Activated CD4-positive, alpha-beta T cell treated with anti-CD3 and anti-CD28 coated beads, Interleukin-2, Interleukin-4, amounts not matched to agents 100 ng/mL and 50 ng/mL, durations not matched to agents 16 hours and 8 hours (primary cell): ENCODE measurements at places on chromosomes 5 and 9.

DNA sequence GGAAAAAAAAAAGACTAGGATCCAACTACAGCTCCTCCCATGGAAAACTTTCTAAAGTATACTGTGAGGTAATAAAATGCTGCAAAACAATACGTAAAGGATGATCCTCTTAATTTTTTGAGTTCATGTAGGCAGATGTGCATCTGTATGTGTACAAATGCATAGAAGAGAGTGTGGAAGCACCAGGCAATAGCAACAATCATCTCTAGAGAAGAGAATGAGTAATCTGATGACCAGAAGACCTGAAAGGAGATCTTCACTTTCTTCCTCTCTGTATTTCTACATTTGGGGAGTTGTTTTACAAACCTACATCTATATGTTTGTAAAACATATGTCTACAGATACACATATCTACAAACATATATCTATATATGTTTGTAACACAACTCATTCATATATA, 29.3 kb upstream of the SPDL1 start:
- DNase-seq = no peak

DNA sequence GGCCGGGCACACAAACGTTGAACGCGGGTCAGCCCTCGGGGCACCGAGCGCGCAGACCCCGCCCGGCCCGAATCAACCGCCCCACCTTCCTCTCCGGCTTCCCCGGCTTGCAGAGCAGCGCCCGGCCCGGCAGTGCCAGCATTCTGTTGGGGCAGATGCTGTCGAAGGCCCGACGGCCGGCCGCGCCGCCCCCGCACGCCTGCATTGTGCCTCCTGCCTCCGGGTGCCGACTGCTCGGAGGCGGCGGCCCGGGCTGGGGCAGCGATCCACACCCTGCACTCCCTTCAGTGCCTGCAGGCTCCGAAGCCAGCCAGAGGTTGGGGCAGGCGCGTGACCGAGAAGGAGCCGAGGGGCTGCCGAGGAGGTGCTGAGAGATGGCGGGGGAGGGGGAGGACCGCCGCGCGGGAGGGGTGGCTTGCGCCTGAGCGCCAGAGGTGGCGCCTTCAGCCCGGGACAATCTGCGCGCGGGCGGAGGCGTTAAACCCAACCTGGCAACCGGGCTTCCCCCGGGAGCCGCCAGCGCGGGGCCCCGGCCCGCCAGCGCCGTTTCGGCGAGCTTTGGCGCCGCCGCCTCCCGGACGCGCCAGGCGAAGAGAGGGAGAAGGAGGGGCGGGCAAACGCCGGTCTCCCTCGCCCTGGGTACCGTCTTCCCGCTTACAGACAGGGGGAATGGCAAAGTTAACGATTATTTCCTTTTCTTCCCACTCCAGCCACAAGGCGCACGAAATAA, at the start of gene MCIDAS:
Gene MCIDAS, minus strand, starts transcription at position 382 of the 730 bp plus-strand sequence. Its CDS starts 177 bp downstream, at position 205.
- DNase-seq = peak; percentile 52

GRCh38 chr9:123401879-123402513, 46.0 kb downstream of the CRB2 start:
- DNase-seq = peak; percentile 14

GRCh38 chr5:36623832-36624231, 17.4 kb downstream of the SLC1A3 start:
- no peak for DNase-seq

- peak; percentile 80 for DNase-seq
Measured at GRCh38 chr5:119341452-119342349, 14.1 kb upstream of the TNFAIP8 start.

GRCh38 chr9:18606846-18607245, 132.9 kb downstream of the ADAMTSL1 start:
- no peak for DNase-seq

GRCh38 chr5:76724871-76725270, 8.9 kb downstream of the F2R start:
- DNase-seq = no peak

GRCh38 chr9:118957585-118957984, 411.6 kb downstream of the BRINP1 start:
- DNase-seq = no peak

DNA sequence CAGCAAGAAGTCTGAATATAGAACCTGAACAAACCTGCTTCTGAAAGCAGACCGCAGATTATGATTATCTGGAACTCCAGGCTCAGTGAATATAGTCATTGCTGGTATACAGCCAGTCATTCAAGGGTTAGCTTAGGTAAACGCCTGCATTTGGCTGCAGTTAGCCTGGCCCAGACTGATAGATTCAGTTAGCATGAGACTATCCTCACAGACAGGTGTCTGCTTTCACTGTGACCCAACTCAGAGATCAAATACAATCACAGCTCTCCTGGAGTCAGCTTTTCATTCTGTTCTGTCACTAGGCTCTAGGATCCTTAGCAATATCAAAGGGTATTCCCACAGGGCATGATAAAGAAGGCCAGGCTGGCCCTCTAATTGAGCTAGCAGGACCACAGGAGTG, 138.6 kb upstream of the PLCXD3 start:
- no peak for DNase-seq

- DNase-seq = no peak
Measured at GRCh38 chr5:56564541-56565282, 250.6 kb upstream of the MAP3K1 start.

- no peak for DNase-seq
Measured at GRCh38 chr5:170552621-170553115, 48.8 kb downstream of the KCNIP1 start.

DNA sequence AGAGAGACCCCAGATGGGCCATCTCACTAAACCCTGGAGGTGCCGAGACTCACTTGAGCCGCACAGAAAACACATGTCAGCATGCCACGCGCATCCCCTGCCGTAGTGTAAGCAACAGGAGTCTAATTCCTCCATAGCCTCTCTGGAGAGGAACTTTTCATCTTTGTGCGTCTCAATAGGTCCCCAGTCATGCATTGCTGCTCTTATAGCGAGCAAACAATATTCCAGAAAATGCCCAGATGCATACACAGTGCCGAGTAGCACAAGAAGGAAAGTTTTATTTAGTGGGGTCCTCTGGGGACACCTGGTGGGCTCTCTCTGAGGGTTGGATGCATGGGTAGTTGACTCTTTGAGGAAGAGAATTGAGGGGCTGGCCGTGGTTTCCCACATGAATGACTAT, 97.9 kb upstream of the DAP start:
- no peak for DNase-seq

DNA sequence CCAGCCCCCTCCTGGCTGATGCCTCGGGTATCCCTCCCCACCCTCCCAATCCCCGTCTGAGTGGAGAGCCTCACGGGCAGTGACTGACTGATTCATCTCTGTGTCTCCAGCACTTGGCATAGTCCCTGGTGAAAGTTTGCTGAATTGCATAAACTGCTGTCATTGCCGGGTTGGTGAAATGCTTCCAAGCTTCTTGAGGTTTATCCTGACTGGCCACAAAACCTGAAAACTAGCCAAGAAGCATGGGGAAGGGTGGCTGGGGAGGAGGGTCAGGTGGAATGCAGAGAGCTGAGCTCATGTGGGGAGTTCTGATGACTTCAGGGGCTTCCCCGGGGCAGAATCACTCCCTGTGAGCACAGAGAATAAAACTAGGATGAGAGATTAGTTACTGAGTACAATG, 56.9 kb upstream of the GGTA1 start:
- DNase-seq = no peak

GRCh38 chr9:81562231-81563019, 126.9 kb downstream of the TLE1 start:
- DNase-seq = no peak

DNA sequence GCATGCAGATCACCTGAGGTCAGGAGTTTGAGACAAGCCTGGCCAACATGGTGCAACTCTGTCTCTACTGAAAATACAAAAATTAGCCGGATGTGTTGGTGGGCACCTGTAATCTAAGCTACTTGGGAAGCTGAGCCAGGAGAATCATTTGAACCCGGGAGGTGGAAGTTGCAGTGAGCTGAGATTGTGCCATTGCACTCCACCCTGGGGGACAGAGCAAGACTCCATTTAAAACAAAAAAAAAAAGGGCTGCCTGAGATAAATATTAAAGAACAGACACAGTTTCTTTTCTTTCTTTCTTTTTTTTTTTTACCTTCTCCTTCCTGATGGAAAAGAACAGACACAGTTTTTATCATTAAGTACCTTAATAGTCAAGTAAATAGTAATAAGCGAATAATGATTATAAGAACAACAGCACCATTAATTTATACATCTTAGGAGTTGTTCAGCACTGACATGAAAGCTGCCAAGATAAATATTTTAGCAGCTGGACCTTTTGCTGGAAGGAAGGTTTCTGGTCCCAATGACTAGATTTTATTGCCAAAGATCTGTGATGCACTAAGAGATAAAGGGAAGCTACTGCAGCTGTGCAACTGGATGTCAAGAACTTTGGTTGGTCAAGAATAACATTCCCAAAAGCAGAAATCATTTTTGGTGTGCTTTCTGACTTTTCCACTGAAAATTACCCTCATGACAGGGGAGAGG, 7.0 kb downstream of the CENPP start:
- no peak for DNase-seq

DNA sequence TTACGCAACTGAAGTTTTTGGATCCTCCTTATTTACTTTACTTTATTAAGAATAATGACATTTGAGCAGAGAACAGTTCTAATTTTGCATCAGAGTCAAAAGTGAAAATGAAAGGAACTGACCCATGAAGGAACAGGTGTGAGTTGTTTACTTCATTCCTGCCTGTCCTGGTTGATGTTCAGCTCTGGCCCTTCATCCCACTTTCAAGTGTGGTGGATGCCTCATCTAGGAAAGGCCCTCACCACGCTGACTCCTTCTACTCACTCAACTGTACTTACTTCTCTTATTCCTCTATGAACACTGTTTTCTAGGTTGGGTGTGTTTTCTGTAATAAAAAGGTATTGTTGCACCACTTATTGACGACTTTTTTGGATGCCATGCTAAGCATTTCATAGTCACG, 61.8 kb upstream of the PLEKHG4B start:
- no peak for DNase-seq

DNA sequence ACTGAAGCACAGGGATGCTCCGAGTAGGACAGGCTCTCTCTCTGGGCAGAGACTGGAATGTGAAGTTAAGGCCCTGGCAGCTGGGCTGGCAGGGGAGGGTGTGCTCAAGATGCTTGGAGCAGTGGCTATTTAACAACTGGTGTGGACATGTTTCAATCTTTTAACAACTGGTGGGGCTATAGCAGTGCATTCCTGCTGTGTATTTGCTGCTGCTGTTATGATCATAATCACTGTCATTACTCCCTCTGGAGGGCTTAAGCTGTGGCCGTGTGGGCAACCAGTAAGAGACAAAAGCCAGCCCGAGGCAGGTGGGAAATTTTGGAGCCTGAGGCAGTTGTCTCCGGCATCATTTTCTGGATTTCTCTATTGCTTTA, 33.3 kb upstream of the PTGS1 start:
- DNase-seq = no peak

DNA sequence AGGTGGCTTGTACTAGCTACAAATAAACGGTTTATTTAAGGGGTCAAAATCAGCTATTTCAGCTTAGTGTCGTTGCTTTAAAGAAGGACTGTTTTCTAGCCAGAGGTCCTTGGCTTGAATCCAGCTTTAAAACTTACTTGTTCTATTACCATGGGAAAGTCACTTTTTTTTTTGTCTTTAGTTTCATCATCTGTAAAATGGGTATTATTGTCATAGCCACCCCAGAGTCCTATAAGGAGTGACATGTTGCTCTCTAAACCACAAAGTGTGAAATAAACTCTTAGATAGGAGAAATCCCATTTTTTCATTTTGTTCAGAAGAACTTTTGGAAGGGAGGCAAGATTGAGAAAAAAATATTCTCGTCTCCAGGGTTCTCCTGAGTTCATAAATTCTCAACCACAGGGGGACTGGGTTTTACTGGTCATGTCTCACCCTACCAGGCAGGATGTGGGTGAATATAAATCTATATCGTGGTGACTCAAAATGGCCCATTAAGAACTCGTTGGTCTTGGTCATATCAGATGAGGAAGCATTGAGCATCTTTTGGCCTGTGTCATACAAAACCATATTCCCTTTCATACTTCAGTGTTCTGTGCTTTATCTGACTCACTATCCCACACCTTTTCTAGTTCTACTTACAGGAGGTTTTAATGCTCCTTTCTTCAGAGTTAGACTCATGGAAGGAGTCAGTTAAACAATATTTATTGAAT, 202.7 kb upstream of the NR3C1 start:
- peak; percentile 91 for DNase-seq

DNA sequence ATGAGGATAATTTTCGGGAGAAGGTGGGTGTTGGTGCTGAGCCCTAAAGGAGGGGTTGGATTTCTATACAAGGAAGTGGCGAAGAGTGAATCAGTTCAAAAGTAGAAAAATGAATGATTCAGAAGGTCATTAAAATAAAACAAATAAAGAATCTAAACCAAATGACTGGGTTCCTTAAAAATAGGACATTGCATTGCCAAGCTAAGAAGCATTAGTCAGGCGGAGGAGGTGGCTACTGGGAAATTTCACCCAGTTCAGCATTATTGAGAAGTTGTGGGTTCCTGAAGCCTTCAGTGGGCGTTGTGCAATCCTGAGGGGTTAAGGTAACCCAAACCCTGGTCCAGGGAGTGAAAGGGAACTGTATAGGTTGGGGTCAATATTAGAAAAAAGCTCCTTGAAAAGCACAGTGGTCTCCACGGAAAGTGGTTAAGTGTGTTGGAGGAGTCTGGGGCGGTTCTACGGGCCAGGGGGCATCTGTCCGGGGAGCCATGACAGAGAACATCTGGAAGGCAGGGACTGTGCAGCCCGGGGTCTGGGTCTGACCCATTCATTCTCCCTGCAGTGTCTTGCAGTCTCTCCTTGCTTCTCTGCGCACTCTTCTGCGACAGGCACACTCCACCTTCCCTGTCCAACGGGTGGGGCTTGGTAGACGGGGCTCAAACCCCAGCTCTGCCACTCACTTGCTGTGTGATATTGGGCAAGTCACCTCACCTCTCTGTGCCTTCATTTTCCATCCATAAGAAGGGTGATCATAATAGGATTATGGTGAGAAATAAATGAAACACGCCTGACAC, 27.6 kb upstream of the DUSP1 start:
- no peak for DNase-seq
